ENCODE measurements at places on chromosomes 4 and X. TPM values are rescaled to one million over a fixed set of nuclear protein-coding genes. Genes with fewer than 3 reads are reported as not detected.

- no peak for DNase-seq
Measured at GRCh38 chrX:150774798-150775568, 81.8 kb downstream of the MTMR1 start.

DNA sequence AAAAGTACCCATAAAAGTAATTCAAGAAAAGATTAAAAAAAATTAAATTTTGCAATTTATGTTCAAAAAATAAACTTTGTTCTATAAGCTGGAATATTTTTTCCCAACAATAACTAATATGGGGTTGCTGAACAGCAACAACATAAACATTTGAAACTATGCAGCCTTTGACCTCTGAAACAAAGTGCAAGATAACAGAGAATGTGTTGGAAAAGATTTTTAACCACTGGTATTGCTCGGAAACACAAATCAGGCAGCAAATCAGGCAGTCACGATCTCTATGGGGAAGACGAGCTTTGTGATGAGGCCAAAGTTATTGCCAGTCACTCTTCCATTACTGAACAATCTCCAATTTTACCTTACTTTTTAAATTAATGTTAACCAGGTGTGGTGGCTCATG is 332.1 kb downstream of the PABPC4L start:
- no peak for DNase-seq

GRCh38 chr4:87399954-87400353 is 9.0 kb upstream of the HSD17B11 start:
- no peak for DNase-seq

- DNase-seq, result no peak
Measured at GRCh38 chr4:15341733-15342300, 86.0 kb upstream of the C1QTNF7 start.

DNA sequence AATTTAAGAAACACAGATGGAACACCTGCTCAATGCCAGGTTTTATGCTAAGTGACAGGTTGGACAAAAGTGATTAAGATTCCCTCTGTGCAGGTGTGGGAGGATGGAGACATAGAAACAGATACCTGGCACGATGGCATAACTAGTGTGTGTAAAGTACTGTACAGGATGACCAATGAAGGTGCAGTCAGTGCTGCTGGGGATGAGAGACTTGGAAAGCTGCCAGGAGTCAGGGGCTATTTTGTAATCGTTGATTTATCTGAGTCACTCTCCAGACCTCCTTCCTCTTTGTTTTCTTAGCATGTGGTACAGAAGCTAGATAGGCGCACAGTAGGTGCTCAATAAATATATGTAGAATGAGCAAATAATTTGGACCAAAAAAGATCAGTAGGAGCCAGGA is 58.2 kb downstream of the CWH43 start:
- DNase-seq, result no peak

DNA sequence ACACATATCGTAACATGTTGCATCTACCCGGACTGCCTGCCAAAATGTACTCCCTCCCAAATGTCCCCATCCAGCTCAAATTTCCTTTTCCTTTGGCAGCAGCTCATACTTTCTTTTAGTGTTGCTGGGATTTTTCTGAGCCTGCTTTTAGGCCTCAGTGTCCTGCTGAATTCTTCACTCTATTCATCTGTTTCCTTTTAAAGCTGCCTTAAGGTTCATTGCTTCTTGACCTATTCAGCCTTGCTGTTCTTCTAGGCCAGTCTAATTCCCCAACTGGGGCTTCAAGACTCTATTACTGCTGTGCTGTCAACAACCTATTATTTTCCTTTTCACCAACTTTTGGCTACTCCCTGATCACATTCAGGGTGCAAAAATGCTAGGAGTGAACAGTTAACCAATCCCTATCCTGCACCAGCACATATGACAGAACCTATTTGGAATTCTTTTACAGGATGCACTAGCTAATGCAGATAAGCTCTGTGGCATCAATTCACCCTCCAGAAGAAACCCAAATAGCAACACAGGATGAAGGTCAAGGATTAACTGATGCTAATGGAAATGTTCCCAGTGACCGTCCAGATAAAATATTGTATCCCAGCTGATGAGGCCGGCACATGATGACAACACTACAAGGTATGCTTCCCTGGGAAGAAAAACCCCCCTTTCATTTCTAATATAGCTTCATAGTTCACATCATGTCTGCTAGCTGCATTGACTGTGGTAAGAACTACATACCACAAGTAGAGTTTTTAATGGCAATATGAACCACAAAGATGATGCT is 114.7 kb upstream of the TTC29 start:
- peak; percentile 56 for DNase-seq

Gene KLF8
- polyA plus RNA-seq, result 19.6 TPM

Gene CYBB
- 16.2 TPM for polyA plus RNA-seq

Gene HSFX3
- polyA plus RNA-seq, result not detected

Gene ATRX
- 95.7 TPM for polyA plus RNA-seq
